ENCODE measurements at places on chromosomes 6 and 20. TPM values are rescaled to one million over a fixed set of nuclear protein-coding genes. Genes with fewer than 3 reads are reported as not detected.
A peak's percentile ranks its signal among the peaks of the same experiment; 100 is the strongest.

NNAT gene
- not detected for total RNA-seq

DNA sequence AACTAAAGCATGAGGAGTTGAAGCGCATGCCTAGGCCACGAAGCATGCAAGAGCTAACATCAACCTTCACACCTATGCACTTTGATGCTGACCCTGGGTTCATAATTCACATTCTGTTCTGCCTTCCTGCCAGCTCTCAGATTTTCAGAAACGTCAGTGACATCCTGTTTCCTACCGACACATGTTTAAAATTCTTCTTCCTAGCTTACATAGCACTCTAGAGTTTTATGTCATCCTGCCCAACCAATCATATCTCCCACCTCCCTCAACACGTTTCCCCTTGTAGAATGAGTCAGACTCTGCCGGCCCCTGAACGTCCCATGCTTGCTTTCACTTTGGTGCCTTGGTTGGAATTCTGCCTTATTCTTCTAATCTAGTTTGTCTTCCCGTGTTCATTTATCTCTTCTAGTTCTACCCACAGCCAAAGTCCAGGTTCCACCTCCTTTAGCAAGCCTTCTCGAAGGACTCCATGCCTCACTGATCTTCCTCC, 97.2 kb upstream of the MAP7 start:
- H3K27ac ChIP-seq: no peak overlapping the region
- H3K4me3 ChIP-seq: no peak overlapping the region
- DNase-seq: peak; percentile 64
- peaks cover 15% of the 10 kb centered on the region for H3K36me3 ChIP-seq
- H3K4me1 ChIP-seq: peaks cover 8% of the 10 kb centered on the region

RGL2 gene
- total RNA-seq: 44.3 TPM

- no peak for DNase-seq
- H3K27ac ChIP-seq: no peak overlapping the region
- no peak overlapping the region for H3K4me3 ChIP-seq
- H3K27me3 ChIP-seq: no peaks in the 10 kb centered on the region
- no peaks in the 10 kb centered on the region for H3K36me3 ChIP-seq
Measured at GRCh38 chr20:19320005-19320404, 107.6 kb downstream of the SLC24A3 start.

- peaks cover 9% of the 10 kb centered on the region for H3K27me3 ChIP-seq
- no peak for DNase-seq
- peaks cover 7% of the 10 kb centered on the region for H3K4me1 ChIP-seq
- H3K36me3 ChIP-seq: no peaks in the 10 kb centered on the region
Measured at GRCh38 chr6:53634184-53634631, 31.3 kb downstream of the KLHL31 start.

CST7 gene
- 182 TPM for total RNA-seq

- DNase-seq: peak; percentile 34
- H3K36me3 ChIP-seq: peaks cover 10% of the 10 kb centered on the region
- peak overlapping the region; percentile 65 for H3K27ac ChIP-seq
- no peaks in the 10 kb centered on the region for H3K27me3 ChIP-seq
Measured at GRCh38 chr6:107712665-107713551, 111.2 kb downstream of the SCML4 start.

SLC35B2 gene
- 35.8 TPM for total RNA-seq

DNA sequence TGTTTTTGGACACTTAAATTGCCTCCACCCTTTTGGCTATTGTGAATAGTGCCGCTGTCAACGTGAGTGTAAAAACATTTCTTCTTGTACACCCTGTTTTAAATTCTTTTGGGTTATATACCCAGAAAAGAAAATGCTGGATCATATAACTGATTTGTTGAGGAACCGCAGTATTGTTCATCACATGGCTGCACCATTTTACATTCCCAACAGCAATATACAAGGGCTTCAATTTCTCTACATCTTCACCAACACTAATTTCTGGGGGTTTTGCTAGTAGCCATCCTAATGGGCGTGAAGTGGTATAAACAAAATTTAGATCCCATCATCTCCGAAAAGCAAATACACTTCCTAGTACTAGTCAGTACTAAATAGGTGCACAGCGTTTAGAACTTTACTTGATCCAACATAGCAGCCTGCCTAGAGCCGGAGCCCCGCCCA, 579 bp upstream of the BPHL start:
- H3K36me3 ChIP-seq: peaks cover 20% of the 10 kb centered on the region
- peak overlapping the region; percentile 80 for H3K4me3 ChIP-seq
- H3K27ac ChIP-seq: peak overlapping the region; percentile 77
- H3K27me3 ChIP-seq: peaks cover 2% of the 10 kb centered on the region

DNA sequence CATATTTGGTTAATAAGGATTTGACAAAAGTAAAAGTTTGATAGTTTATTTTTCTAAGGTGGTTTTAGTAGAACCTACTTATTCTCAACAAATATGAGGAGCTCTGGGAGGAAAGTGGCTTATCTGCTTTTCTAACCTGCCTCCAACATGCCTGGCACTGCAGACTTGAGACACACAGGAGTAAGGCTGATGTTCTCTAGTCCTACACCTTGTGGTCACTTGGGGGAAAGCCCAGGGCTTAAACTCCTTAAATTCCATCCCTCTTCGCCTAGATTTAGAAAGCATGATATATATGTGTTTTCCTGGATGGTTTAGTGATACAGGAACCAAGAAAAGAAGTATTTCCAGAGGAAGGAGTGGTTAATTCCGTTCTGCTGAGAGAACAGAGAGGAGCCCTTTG, 39.9 kb upstream of the SAMD5 start:
- H3K27ac ChIP-seq: no peak overlapping the region
- H3K4me3 ChIP-seq: no peak overlapping the region
- no peaks in the 10 kb centered on the region for H3K36me3 ChIP-seq
- no peak for DNase-seq
- H3K4me1 ChIP-seq: no peaks in the 10 kb centered on the region

DNA sequence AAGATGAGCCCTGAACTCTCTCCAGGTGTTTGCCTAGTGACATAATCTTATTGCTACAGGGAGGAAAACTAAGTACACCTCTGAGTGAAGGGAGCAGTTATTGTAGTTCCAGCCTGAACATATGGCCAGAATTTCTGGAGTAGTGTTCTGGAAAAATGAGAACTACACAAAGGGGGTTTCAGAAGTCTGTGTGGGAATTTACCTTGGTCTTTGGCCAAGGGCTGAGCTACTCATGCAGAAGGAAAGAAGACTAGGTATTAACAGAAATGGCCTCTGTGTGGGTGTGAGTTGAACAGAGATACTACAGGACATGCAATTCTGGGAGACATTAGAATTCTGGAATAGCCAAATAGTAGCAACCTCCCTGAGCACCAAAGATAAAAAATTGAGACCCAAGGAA, 1009.7 kb upstream of the GJE1 start:
- no peaks in the 10 kb centered on the region for H3K27me3 ChIP-seq
- no peaks in the 10 kb centered on the region for H3K4me1 ChIP-seq
- DNase-seq: no peak
- no peak overlapping the region for H3K4me3 ChIP-seq

PANK2 gene
- total RNA-seq: 63.3 TPM

- H3K27ac ChIP-seq: no peak overlapping the region
- peaks cover 23% of the 10 kb centered on the region for H3K27me3 ChIP-seq
- H3K4me1 ChIP-seq: peaks cover 22% of the 10 kb centered on the region
- no peak overlapping the region for H3K4me3 ChIP-seq
- no peaks in the 10 kb centered on the region for H3K36me3 ChIP-seq
- DNase-seq: no peak
Measured at GRCh38 chr6:149563203-149563927, 2.8 kb upstream of the GINM1 start.

PPP1R11 gene
- total RNA-seq: 62.6 TPM

GRCh38 chr20:37846573-37846972, 56.4 kb upstream of the VSTM2L start:
- no peak overlapping the region for H3K27ac ChIP-seq
- H3K4me1 ChIP-seq: no peaks in the 10 kb centered on the region
- H3K4me3 ChIP-seq: no peak overlapping the region
- no peaks in the 10 kb centered on the region for H3K27me3 ChIP-seq
- peaks cover 13% of the 10 kb centered on the region for H3K36me3 ChIP-seq
- no peak for DNase-seq

DNA sequence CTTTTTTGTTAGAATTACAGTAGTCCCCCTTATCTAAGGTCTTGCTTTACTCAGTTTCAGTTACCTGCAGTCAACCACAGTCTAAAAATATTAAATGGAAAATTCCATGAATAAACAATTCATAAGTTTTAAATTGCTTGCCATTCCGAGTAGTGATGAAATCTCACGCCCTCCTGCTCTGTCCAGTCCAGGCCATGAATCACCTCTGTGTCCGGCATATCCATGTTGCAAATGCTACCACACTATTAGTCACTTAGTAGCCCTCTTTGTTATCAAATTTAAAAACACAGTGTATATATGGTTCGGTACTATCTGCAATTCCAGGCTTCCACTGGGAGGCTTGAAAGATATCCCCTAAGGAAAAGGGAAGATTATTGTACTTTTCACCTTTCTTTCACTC, 164.6 kb upstream of the FAM83B start:
- DNase-seq: no peak
- no peaks in the 10 kb centered on the region for H3K4me1 ChIP-seq
- H3K27ac ChIP-seq: no peak overlapping the region
- H3K36me3 ChIP-seq: no peaks in the 10 kb centered on the region
- H3K4me3 ChIP-seq: no peak overlapping the region

CYP39A1 gene
- total RNA-seq: not detected

DNA sequence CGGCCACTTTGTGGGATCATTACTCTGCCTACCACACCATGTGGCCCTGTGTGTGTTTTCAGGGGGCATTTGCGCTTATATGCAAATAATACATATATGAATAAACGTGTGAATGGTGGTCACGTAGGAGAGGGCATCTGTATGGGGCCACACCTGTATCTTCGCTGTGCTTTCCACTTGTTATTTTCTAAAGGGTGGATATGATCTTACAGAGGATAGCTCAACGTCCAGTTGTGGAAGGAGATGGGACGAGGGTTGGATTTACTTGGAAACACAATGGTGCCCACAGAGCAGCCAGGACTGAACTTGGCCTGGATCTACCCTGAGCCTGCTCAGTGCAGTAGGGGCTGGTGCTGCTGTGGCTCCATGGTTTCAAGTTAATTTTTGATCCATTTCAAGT, 93.3 kb downstream of the YTHDF1 start:
- no peak overlapping the region for H3K4me3 ChIP-seq
- no peak for DNase-seq
- H3K4me1 ChIP-seq: no peaks in the 10 kb centered on the region
- H3K27me3 ChIP-seq: no peaks in the 10 kb centered on the region
- no peaks in the 10 kb centered on the region for H3K36me3 ChIP-seq
- no peak overlapping the region for H3K27ac ChIP-seq

SLC4A11 gene
- total RNA-seq: 1.8 TPM

- H3K27ac ChIP-seq: no peak overlapping the region
- DNase-seq: no peak
- H3K4me3 ChIP-seq: no peak overlapping the region
- H3K27me3 ChIP-seq: peaks cover 1% of the 10 kb centered on the region
Measured at GRCh38 chr6:118772886-118773285, 121.1 kb upstream of the ASF1A start.

TRIM31 gene
- total RNA-seq: not detected

GRCh38 chr6:20770773-20771172, 236.5 kb downstream of the CDKAL1 start:
- no peaks in the 10 kb centered on the region for H3K27me3 ChIP-seq
- H3K27ac ChIP-seq: no peak overlapping the region
- no peak overlapping the region for H3K4me3 ChIP-seq
- H3K4me1 ChIP-seq: no peaks in the 10 kb centered on the region

KCNK16 gene
- total RNA-seq: not detected

DNA sequence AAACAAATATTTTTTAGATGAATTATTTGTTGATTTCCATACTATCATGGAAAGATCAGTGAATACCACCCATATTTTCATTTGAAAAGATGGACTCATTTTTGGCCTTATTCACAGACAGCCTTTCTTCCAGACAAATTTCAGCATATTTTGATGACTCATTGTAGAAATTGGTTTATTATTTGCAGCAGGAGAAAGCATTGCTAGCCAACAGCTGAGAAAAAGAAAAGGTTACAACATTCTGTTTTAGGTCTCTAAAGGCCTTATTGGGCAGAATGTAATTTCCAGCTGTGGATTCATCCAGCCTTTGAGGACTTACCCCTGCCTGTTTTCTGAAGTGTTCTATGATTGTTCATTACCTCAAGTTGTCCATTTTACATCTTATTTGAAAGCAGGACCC, 201.9 kb downstream of the PLCB4 start:
- no peak for DNase-seq
- H3K36me3 ChIP-seq: no peaks in the 10 kb centered on the region
- no peaks in the 10 kb centered on the region for H3K4me1 ChIP-seq
- no peak overlapping the region for H3K27ac ChIP-seq
- H3K4me3 ChIP-seq: no peak overlapping the region

DNA sequence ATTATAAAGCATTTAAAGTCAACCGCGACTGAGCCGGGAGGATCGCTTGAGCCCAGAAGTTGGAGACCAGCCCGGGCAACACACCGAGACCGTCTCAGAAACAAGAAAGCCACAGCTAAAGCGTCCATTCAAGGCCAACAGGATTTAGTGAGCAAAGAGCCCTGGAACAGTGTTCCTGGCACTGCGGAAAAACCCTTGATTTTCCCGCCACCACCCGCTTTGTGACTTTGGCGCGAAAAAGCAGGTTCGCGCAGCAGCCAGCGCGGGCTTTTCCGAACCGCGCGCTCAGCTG, 669 bp downstream of the PCNA start:
- H3K27me3 ChIP-seq: no peaks in the 10 kb centered on the region
- H3K36me3 ChIP-seq: peaks cover 51% of the 10 kb centered on the region
- H3K4me3 ChIP-seq: peak overlapping the region; percentile 86
- no peak for DNase-seq
- H3K27ac ChIP-seq: peak overlapping the region; percentile 90

- H3K4me1 ChIP-seq: peaks cover 39% of the 10 kb centered on the region
- peak overlapping the region; percentile 12 for H3K4me3 ChIP-seq
- DNase-seq: no peak
- H3K27me3 ChIP-seq: no peaks in the 10 kb centered on the region
Measured at GRCh38 chr6:71290611-71291010, 2.0 kb downstream of the OGFRL1 start.

DNA sequence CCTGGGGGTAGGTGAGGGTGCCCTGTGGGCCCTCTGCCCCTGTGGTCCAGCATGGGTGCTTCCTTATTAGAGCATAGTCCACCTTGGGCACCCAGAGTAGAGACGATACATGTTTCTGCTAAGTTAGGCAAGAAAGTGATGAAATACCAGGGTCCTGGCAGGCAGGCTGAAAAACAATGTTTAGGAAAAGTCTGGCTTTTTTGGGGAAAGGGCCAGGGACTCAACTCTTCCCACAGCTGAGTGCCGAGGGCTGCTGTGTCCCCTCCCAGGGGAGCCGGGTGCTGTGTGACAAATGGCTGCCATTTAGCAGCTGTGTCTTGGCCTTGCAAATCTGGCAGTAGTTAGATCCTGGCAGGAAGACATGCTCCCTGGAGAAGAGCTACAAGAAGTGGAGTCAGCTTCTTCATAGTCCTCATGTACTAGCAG, 61.5 kb downstream of the RREB1 start:
- H3K4me1 ChIP-seq: peaks cover 5% of the 10 kb centered on the region
- H3K27me3 ChIP-seq: no peaks in the 10 kb centered on the region
- no peak overlapping the region for H3K27ac ChIP-seq
- H3K4me3 ChIP-seq: no peak overlapping the region

NR2E1 gene
- not detected for total RNA-seq

SMLR1 gene
- not detected for total RNA-seq

BPIFB1 gene
- total RNA-seq: not detected

- H3K36me3 ChIP-seq: no peaks in the 10 kb centered on the region
- no peak for DNase-seq
- H3K27me3 ChIP-seq: no peaks in the 10 kb centered on the region
- H3K4me3 ChIP-seq: no peak overlapping the region
Measured at GRCh38 chr6:155328074-155328538, 13.8 kb upstream of the TFB1M start.
